Naive thymus-derived CD4-positive, alpha-beta T cell (primary cell): ENCODE measurements at places on chromosomes 1 and 21.

DNA sequence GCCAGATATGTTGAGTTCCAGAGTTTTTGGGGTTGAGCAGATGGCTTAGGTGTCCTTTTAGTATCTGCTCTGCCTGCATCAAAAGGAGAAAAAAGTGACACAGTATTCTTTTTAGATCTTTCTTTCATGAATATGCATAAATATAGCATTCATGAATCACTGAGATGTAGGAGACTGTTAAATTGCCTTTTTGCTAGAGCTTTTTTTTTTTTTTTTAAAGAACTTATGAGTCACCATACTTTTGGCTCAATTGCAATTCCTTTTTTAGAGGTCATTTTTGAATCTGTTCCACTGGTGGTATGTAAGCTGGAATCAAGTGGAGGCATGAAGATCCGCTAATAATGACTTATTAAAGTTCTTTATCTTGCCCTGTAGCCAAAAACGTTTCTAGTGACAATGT is 480.9 kb upstream of the ZRANB2 start:
- DNase-seq: no peak

DNA sequence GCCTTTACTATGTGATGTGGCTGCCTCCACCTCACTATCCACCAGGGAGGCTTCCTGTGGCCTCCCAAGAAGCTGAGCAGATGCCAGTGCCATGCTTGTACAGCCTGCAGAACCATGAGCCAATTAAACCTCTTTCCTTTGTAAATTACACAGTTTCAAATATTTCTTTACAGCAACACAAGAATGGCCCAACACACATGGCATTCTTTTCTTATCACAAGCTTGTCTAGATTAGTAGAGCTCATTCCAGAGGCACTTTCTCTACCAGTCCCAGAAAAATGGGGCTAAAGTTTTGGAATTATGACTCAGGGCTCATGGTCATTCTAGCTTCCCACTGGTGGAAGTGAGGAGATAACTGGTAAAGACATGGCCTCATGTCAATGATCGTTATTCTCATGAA is 655.2 kb downstream of the LMO4 start:
- no peak for DNase-seq

DNA sequence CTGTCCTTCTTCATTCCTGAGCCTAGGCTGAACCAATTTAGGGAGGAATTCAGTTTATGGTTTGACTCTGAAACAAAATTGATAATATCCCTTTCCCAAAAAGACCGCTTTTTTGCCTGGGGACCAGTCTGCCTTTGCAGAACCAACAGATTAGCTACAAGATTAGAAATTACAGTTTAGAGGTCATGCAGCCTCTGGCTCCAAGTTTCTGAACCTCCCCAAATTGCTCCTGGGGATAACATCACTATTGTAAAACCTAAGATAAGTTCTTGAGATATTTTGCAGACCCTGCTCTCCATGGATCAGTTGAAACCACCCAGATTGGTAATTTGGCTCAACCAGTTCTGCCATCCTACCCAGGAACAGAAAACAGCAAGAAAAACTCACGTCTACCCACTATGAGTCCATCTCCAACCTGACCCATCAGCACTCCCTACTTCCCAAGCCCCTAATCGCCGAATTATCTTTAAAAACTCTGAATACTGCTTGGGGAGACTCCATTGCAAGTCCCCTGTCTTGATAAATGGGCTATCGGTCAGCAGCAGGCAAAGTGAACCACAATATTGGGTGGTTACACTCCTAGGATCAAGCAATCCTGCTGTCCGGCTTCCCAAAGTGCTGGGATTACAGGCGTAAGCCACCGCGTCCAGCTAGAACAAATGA is 605 bp upstream of the RABGGTB start:
- no peak for DNase-seq

DNA sequence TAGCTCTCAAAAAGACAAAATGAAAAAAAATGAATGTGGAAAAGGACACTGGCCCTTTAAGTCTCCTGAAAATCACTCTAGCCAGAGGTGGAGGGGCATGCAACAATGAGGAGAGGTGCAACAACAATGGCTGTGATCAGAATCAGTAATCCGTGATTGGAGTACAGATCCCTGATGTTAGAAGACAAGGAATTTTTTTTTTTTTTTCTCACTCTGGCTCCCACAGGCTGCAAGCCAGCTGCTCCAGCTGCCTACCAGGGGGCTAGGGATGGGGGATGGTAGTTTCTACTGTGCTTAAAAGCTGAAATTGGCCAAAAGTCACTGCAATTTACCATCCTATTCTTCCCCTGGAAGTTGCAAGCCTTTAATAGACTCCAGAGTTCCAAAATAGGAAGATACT is 54.5 kb downstream of the STYXL2 start:
- DNase-seq: no peak

GRCh38 chr1:7257225-7257624 is 472.0 kb downstream of the CAMTA1 start:
- DNase-seq: no peak

DNA sequence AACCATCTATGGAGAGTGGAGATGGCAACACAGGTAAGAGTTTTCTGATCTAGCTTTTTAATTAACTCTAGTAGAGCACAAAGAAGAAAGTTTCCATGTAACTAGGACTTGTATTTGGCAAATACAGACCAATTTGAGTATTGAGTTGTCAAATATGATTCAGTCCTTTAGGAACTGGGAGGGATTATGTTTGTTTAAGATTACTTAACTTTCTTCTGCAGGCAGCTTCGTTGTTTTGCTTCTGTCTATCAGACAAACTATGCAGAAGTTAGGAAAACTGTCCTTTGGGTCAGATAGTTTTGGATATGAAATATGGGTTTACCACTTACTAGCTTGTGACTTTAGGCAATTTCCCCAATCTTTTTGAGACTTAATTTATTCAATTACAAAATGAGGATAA is 111.8 kb downstream of the POU2F1 start:
- DNase-seq: no peak

DNA sequence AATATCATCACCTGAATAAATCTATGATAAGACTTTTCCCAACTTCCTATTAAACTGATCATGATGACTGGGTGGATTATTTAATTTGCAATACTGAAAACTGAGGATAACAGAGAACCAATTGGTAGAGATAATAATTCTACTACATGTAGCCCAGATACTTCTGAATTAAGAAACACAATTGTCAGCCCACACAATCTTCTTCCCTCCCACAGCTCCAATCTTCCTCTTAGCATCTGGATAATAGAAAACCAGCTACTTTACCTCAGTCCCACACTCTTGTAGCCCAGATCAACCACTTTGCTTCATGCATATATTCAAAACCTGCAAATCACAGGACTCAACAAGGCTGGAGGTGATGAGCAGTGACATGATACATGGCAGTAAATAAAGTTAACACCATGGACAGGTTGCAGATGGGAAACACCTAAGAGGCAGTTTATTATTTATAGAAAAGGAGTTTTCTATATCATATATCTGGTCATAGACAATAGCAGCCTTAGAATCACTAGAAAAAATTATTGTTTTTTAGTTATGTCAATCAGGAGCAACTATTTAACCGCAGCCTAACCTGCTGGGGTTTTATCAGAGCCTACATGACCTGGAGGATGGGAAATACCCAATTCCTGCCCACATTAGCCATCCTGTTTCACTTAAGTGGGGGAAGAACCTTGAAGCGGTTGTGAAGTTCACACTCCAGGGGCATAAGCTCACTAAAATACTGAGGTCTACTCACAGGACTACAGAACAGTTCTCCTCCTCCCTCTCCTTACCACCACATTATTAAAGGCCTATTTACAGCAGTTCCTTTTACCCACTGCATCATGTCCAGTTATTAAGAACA is 16.7 kb downstream of the FRRS1 start:
- DNase-seq: no peak

GRCh38 chr1:30132602-30133286 is 590.6 kb downstream of the MATN1 start:
- no peak for DNase-seq

DNA sequence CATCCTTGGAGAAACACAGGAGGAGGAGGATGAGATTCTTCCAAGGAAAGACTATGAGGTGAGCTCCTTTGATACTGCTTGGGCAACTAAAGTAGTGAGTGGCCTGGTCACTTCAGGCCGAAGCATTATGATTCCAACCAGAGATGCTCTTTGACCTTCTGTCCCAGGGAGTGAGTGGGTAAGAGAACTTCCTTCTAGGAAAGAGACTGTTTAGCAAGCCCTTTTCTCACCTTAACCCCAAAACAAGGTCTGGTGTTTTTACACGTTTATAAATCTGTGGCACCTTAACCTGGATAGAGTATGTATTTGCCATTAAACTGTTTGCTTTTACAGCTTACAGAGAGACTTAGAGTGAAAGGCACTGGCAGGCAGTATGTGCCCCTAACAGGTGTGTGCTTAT is 1.1 kb downstream of the CLCN6 start:
- DNase-seq: no peak

DNA sequence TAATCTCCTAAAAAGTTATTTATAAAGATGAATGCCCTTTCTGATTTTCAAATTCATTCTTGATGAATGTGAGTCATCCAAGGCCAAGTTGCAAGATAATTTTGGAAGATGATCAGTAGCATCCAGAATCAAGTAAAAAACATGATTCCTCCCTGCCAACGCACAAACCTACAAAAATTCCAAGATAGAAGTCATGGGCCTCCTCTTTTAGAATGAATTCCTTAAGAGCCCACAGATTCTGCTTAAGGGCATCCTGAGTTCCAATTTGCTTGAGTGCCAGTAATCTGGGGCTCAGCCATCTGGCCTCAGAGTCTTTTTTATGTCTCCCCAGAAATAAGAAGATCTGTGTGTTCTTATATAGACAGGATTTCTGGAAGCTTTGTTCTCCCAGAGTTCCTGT is 23.2 kb upstream of the SPATA6 start:
- DNase-seq: no peak

DNA sequence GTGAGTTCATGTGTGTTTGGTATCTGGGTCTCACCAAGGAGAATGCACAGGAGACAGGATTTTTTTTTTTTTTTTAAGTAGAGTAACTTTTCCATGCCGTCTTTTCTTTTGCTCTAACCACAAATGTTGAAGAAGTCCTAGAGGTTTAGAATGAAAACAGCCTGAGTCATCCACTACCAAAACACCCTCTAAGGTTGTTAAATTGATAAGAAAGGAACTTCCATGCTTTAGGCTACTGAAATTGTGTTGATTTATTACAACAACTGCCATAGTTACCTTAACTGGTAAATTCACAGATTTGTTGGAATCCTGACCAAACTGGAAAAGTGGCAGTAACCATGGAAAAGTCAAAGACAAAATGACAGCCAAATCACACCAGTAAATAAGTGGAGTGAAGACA is 375.6 kb downstream of the AMY1C start:
- no peak for DNase-seq
